Stimulated activated CD4-positive, alpha-beta T cell treated with anti-CD3 and anti-CD28 coated beads, TNF-alpha, amount 100 ng/mL, for 48 hours (primary cell): ENCODE measurements at places on chromosomes 5 and 9.

DNA sequence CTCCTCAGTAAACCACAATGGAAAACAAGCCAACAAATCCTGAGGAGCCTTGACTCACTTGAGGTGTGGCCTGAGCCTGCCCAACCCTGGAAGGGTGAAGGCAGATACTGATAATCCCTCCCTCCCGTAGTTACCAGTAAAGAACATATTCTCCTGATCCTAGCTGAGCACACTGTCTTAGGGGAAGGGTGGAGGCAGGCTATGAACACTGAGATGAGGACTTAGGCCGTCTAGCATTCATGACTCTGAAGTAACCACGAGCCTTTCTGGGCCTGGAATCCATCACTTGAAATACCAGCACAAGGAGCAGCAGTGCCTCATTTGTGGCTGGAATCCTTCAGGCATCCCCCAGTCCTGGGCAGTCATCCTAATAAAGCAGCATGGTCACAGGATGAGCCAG, 124.5 kb upstream of the PRLR start:
- no peak for DNase-seq

DNA sequence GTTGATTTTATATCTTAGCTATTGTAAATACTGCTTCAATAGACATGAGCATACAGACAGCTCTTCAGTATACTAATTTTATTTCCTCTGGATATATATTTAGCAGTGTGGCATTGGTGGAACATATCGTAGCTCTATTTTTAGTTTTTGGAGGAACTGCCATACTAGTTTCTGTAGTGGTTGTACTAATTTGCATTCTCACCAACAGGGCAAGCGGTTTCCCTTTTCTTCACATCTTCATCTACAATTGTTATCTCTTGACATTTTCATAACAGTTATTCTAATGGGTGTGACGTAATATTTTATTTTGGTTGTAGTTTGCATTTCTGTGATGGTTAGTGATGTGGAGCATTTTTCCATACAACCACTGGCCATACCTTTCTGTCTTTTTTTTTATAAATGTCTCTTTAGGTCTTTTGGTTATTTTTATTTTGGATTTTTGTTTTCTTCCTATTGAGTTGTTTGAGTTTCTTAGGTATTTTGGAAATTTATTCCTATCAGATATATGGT, 32.5 kb downstream of the TAF11L14 start:
- DNase-seq = no peak

- DNase-seq = no peak
Observed at GRCh38 chr9:130331573-130331972, 66.0 kb downstream of the HMCN2 start.

DNA sequence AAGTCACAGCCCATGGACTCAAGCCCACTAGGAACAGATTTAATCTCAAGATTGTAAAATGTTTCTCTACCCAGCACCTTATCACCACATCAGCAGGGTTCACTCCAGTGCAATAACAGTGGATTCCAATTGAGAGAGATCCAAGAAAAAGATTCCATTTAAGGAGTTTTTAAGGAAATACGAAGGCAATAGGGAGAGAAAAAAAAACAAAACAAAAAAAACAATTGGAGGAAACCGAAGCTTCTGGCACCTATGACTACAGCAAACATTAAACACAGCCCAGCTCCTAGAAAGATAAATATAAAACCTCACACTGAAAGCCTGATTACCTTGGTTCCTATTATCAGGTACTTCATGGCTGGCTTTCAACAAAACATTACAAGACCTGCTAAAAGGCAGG, 192.7 kb downstream of the DAB2IP start:
- no peak for DNase-seq

GRCh38 chr9:25207402-25208195, 470.6 kb downstream of the TUSC1 start:
- no peak for DNase-seq

GRCh38 chr5:7874639-7875038, 5.7 kb downstream of the MTRR start:
- DNase-seq = no peak

DNA sequence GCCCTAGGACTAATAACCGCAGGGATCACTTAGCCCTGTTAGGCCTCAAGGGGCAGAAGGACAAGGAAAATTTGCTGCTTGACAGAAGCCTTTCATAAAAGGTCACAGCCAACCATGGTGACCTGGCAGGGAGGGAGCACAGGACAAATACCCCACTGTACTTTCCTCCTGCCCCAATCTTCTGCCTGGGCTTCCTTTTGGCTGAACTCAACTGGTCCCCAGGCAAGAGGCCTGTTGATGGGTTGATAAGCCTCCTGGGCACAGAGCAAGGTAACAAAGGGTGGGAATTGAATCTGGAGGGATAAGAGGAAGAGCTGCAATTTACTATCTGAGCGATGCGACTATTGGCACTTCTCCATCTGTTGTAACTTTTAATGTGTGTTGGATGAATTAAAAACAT, 392.9 kb downstream of the RASEF start:
- DNase-seq = no peak

DNA sequence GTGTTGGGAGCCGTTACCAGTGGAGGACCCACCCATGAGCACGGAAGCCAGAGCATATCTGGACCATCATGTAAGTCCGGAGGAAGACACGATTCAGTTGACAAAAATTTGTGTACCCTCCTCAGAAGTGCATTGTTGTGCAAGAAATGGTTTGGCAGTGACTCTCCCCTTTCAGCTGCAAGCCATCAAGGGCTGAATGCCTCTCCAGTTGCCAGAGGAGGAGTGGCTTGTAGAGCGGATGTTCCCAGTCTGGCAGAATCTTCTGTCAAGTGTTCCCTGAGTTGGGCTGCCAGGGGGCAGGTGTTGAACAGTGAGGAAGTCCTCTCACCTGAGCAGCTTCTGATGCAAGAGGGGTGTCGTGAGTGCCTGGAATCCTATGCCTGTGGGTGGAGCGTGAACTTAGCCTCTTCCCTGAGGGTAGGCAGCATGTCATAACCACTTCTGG, 27.6 kb upstream of the CDKN2AIPNL start:
- no peak for DNase-seq

- no peak for DNase-seq
Observed at GRCh38 chr5:170985486-170985885, 123.7 kb downstream of the RANBP17 start.

DNA sequence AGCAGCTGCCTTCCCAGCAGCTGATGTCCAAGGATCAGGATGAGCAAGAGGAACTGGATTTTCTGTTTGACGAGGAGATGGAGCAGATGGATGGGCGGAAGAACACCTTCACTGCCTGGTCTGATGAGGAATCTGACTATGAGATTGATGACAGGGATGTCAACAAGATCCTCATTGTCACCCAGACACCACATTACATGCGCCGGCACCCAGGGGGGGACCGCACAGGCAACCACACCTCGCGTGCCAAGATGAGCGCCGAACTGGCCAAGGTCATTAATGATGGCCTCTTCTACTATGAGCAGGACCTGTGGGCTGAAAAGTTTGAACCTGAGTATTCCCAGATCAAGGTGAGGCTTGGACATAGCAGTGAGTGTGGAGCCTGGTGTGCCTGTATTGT, 46.9 kb downstream of the LARP1 start:
- no peak for DNase-seq

DNA sequence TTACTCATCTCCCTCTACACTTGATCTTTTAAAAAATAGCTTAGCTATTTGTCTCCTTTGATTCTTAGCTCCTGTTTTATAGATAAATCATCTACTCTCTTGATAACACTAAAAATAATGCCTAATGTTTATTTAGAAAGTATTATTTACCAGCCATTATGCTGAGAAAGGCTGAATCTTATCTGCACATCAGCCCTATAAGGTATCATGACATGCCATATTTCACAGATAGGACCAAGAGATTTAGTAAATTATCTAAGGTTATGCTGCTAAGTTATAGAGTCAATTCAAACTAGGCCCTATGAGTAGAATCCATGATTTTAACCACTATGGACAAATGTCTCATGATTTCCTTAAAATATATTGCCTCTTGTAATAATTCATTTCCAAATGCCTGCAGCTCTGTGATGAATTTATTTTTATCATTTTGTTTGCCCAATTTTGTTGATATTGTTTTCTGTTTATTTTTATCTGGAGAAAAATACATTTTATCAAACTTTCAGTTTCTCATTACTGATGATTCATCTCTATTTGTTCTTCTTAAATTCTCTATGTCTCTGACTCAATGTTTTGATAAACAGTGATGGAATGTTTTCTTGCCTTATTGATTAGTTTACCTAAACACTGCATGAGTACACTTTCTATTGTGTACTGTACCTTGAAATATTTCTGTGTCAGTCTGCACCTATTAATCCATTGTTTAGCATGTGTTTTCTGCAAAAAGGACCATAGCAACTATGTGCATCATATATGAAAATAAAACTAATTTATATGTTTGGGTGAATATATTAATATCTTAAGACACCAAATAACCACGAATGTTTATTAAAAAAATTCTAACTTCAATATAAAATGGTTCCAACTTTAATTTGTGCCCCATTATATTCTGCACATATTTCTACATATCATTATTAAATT, 300.8 kb downstream of the CDH9 start:
- no peak for DNase-seq

DNA sequence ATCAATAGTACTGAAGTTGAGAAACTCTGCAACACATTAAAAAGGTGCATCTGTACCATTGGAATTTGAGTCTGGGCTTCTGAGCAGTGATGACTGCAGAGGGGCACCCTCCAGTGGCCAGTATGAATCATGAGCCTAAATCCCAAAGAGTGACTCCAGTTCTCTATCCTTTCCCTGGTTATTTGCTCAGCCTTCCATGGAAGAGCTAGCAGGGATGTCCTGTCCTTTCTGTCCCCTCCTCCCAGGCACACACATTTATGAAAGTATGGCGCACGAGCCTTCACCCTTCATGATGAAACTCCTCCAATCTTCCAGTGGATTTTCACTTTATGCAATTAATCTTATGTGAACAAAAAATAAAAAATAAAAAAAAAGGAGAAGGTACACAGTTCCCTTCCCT, 81.0 kb downstream of the ESM1 start:
- DNase-seq = no peak

- DNase-seq = no peak
Observed at GRCh38 chr5:91150234-91150633, 232.9 kb downstream of the ARRDC3 start.

- no peak for DNase-seq
Observed at GRCh38 chr9:133430244-133430643, 8.1 kb downstream of the ADAMTS13 start.

GRCh38 chr9:94801681-94802080, 75.2 kb downstream of the AOPEP start:
- DNase-seq = no peak

DNA sequence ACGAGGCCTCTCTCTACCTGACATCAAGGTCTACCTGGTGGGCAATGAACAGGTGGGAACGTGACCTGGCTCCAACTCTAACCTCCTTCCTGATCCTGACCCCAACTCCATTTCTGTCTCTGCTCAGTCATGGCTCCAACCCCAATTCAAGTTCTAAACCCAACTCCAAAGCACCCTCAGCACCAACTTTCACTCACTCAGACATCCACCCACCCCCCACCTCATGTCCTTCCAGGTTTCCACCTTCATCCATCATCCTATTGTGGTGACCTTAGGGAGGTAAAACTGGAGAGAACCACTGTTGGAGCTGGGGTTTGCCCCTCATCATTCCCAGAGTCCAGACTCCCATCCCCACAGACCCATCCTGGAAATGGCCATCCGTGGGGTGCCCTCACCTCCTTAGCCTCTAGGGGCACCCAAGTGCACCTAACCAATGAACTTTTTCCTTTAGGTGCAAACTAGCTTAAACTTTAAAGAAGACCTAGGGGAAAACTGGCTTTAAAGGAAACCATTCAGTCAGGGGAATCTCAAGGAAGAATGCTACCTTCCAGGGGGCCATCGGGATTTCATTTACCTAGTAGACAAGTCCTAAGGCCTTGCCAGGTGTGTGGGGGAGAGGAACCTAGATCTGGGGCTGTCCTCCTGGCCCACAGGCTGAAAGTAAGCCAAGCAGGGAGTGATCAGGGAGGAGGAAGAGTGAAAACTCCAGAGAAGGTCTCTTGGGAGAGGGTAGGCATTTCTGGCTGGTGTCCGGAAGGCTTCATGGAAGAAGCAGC, 11.3 kb downstream of the RGS14 start:
- DNase-seq = no peak

GRCh38 chr5:91139572-91140200, 243.4 kb downstream of the ARRDC3 start:
- no peak for DNase-seq

DNA sequence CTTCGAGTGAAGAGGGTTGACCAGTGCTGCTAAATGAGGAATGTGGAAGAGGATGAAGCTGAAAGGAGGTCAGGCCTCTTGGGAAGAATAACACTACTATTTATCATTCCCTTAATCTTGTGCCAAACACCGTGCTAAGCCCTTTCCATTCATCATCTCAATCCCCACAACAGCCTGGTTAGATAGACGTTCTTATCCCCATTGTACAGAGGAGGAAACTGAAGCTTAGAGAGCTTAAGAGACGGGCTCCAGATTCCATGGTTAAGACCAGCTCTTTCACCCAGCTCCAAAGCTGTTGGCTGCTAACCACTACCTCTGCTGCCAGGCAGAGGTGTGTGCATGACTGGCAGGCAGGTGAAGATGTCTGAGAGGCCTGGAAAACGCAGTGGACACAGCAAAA, 868 bp upstream of the EPB41L4B start:
- DNase-seq = no peak

GRCh38 chr5:16721151-16722096, 104.6 kb upstream of the RETREG1 start:
- no peak for DNase-seq

DNA sequence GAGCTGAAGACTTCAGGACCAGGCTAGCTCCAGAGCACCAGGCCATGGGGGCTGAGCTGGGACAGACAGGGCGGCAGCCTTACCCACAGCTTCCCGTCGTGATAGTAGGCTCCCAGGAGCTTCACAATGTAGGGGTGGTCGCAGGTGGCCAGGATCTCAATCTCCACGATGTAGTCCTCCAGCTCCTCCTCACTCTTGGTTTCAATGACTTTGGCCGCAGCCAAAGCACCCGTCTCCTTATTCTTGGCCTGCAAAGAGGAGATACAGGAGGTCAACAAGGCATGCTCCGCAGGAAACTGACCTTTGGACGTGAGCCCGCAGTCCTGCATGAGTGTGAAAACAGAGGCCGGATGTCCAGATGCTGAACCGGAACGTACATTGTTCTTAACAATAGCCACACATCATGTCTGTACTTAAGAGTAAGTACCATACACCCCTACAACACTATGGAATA, 31.5 kb downstream of the STK10 start:
- DNase-seq = no peak

DNA sequence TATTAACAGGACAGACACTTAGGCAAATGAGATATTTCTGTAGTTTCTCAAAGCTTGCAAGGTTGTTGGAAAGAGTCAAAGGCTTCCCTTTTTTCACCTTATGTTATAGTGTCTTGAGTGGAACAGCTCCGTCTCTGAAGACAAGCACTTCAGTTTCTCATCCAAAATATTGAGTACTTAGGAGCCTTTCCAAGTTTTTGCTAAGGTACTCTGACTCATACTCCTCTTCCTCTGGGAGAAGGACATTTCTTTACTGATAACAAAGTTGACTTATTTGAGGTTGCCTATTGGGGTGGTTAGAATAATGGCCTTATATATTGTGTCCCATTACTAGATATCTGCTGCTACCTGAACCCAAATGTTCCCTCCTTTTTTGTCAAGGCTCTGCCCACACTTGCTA, 869.6 kb downstream of the MAT2B start:
- DNase-seq = no peak

- DNase-seq = no peak
Observed at GRCh38 chr9:120583958-120584369, 4.0 kb upstream of the CDK5RAP2 start.

GRCh38 chr5:153237671-153238332, 252.7 kb upstream of the GRIA1 start:
- no peak for DNase-seq

- no peak for DNase-seq
Observed at GRCh38 chr5:85453026-85453349, 1068.3 kb upstream of the EDIL3 start.
